ENCODE measurements at places on chromosomes 4 and X. TPM values are rescaled to one million over a fixed set of nuclear protein-coding genes. Genes with fewer than 3 reads are reported as not detected.

The SMAD1 gene
- total RNA-seq = 65.8 TPM

DNA sequence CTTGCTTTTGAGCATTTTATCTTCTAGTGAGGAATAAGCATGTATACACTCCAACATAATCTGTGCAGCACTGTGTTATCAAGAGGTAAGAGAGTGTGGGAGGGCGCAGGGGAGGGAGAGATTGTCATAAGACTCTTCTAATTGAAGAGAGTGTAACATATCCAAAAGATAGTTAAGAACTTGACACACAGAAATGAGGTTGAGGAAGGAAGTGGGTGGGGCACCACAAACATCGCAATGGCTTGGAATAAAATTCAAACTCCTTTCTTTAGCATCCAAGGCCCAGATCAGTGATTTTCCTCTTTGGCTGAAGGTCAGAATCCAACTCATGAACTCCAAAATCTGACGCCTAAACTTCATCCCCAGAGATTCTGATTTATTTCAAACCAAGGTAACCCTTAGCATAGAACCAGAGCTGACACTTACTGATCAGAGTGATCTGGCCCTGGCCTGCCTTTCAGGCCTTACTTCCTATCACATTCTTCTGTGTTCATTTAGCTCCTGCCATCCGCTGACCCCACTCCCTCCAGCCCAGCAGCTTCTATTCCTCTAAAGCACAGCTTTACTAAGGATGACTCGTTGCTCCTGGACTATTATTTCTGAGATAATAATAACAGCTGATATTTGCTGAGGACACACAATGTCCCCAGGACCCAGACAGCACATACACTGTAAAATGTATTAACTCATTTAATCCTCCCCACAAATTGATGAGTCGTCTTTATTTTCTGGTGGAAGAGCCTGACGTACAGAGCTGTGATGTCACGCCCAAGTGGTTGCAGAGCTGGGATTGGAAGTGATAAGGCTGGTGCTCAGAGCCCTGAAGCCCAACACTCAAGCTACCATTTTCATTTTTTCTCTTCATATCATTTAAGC lies 10.6 kb upstream of the CTSO start:
- no peak for DNase-seq

The ADH1C gene
- total RNA-seq = 1.6 TPM

The GC gene
- not detected for total RNA-seq

DNA sequence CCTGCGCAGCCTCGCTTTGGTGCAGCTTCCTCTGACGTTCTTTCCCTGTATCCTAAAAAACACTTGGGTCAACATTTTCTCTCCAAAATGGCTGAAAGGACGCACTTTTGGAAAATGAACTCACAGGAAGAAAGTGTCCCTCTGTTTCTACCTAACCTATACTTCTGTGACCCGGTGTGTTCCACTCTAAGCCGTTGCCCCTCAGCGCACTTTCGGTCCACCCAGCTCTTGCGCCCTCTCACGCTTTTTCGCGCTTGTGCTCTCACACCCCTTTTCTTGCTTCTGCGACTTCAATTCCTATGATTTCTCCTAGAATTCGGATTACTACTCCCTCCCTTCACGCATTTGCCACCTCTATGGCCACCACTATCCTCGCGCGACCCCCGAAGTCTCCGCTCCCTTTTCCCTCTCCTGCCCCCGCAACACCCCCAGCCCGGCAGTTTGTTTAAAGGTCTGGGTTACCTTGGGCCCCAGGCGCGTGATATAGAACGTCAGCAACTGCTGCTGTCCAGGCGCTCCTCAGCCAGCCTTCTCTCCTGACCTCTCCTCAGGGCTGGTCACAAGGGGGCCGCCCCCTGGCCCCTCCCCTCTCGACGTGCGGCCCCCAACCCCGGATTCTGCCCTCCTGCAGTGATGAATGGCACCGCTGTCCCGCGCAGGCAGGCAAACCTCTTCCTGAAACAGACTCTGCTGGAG lies at the start of gene USP51:
Gene USP51, minus strand, starts transcription at position 535 of the 696 bp plus-strand sequence. CDS start 909 bp downstream, outside the sequence.
- peak; percentile 61 for DNase-seq

DNA sequence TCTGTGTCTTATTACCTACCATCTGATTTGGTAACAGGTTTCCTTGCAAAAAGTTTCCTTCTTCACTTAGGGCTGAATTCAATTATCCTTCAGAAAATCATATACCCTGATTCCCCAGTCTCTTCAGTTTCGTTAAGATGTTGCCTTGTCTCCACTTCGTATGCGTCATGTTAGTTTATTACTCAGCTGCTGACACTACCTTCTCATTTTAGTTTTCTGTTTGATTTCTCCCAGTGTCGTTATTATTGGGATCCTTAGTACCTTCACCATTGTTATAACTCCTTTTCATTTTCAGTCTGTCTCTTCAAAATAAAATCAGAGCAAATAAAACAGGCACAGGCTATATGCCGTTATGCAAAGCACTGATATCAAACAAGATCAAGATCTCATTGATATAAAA lies 87.5 kb upstream of the RBPJ start:
- no peak for DNase-seq

The MAOA gene
- 333 TPM for total RNA-seq

DNA sequence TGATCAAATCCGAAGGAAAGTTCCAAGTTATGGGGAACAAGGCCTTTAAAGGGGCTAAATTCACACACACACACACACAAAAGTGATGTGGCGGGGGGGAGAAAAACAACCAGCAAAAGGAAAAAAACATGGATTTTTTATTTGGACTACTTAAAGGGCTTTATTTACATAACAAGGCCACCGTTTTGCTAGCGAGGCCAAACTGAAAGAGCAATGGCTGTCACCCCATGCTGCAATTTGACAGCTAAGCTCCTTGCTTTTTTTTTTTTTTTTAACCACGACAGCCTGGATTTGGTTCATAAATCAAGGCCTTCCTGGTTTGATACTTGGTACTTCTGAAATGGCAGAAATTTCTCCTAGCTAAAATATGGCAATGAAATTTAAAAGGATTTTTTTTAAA lies 99.6 kb upstream of the PTCHD1 start:
- no peak for DNase-seq

The TTC29 gene
- 0.27 TPM for total RNA-seq

GRCh38 chrX:53265771-53266574 lies 15.4 kb downstream of the IQSEC2 start:
- DNase-seq = no peak

DNA sequence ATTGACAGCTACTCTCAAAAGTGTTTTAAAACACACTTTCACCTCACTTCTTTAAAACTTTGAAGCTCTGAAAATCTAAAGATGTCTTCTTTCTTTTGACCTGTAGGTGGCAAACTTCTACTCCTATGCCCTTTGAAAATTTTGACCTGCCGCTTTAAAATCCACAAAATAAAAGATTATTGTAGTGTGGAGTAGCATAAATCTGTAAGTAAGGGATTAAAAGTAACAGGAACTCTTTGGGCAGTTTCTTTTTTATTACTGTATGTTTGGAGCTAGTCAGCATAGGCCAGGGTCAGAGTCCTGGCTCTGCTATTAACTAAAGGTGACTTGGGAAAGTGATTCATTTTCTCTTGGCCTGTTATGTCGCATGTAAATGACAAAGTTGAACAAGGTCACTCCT lies 25.5 kb downstream of the BBS12 start:
- no peak for DNase-seq

DNA sequence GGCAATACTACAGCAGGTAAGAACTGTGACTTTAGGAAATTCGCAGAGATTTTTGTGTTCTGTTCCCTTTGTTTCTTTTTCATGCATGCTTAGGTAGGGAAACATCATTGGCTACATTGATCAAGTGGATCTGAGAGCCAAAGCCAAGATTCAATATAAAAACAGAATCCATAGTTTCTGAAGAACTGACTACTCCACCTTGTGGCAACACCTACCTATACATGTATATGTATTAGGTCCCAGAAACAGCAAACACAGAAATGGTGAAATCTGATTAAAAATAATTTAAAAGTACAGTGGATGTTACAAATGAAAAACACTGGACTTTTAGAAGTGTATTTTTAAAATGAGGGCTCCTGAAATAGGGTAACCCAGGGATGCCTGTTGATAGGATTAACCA lies 322.6 kb upstream of the MAOA start:
- DNase-seq = no peak

DNA sequence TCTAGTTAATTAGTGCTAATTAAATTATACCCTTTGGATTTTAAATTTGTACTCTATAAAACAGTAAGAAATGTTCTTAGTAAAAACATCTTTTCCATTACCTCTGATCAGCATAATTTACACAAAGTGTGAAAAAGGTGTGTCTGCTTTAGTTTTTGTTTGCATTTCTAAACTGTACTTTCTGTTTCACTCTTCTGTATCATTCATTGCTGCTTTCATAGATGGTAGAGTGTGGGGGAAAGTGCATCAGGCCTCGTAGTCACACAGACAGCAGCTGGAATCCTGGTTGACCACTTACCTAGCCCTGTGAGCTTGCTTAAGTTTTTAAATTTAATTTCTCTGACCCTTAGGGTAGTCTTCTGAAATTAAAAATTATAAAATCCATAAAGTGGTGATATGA lies 275.4 kb upstream of the PITX2 start:
- no peak for DNase-seq

DNA sequence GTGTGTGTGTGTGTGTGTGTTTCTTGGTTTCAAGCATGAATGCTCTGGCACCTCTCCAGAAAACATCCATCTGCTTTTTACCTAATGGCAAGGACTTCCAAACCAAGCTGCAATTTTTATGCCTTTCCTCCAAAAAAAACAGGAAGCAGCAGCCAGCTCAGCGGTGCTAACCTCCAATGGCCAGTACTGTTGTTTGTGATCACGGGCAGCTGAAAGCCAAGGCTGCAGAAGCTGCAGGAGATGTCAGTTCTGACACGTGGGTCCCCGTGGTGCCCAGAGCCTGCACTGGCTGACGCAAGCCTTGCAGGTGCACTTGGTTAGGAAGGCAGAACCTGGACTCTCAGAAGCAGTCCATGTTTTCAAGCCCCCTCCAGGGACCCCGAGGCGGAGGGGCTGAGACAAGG lies 313.6 kb upstream of the DDX53 start:
- peak; percentile 58 for DNase-seq

GRCh38 chrX:53474707-53475106 lies 40.5 kb upstream of the HSD17B10 start:
- DNase-seq = no peak

DNA sequence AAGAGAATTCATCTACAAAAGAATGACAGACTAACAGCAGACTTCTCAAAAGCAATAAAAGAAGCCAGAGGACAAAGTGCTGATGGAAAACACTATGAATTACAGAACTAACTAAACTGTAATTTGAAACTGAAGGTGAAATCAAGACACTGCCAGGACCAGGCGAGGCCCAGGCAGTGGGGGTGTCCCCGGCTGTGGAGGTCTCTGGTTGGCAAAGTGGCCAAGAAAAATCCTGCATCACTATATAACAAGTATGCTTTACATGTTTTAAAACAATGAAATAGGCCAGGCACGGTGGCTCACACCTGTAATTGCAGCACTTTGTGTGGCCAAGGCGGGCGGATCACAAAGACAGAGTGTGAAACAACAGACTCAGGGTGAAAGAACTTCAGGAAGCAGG lies 32.9 kb downstream of the CHM start:
- DNase-seq = no peak

DNA sequence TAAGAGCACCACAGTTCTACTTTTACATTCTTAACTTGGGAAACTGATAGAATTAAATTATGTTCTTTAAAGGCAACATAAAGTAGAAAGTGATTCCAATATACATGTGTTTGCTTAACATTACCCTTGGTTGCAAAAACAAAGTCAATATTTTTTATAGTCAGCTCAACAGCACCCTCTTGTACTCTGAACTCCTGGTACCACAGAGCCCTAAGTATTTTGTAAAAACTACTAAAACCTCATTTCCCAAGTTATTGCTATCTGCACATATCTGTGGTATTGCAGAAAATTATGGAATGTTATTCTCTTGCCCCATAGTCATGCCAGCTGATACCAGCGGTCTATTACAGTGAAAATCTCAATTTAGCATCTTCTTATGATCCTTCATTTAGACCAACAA lies 2.9 kb downstream of the KIF4A start:
- DNase-seq = no peak

The HS3ST1 gene
- total RNA-seq = 2.7 TPM

DNA sequence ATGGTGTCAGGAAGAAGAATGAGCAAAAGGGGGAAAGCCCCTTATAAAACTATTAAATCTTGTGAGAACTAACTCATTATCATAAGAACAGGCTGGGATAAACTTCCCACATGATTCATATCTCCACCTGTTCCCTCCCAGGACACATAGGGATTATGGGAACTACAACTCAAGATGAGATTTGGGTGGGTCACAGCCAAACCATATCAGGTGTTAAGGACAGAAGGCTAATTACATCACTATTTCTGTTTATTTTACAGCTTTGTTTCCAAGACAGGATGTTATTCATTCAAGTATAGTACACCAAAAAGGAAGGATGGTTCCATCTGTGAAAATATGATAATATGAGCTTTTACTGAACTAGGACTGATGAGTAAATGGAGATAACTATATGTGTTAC lies 63.7 kb upstream of the ARSJ start:
- DNase-seq = no peak

The NHSL2 gene
- 5.5 TPM for total RNA-seq

GRCh38 chr4:138239491-138239890 lies 2.7 kb downstream of the SLC7A11 start:
- DNase-seq = no peak

The SPACA5 gene
- total RNA-seq = not detected

GRCh38 chr4:87363552-87363951 lies 27.4 kb downstream of the HSD17B11 start:
- no peak for DNase-seq

The GPRASP3 gene
- 8.3 TPM for total RNA-seq

DNA sequence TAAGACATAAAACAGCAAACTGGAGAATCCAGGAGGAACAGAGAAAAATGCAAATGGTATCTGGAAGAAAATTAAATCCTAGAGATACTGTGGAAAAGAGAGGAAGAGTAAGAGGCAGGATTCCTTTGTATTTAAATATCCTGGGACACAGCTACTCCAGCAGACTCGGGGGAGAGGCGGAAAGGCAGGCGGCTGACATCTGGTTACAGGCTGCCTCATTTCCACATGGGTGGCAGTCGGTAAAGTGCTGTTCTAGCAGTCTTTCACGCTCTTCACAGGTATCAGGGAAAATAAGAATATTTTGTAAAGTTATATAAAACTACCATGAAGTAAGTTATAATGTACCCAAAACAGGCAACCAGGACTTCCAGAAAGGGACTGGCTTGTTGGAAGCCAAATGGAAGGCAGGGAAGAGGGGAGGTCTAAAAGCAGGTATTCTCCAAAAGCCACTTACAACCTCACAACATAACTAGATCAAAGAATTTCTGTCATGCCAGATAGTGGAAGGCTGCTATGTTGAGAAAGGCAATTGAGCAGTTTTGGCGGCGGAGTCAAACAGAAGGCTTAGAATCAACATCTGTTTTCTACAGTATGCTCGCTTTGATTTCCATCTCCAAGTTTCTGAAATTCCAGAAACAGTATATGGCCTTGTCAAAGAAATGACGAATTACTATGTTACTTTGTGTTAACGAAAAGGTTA lies 1.3 kb upstream of the TIGD2 start:
- DNase-seq = peak; percentile 14

The ETDA gene
- not detected for total RNA-seq

The PPM1K gene
- total RNA-seq = 28.4 TPM

- DNase-seq = no peak
Measured at GRCh38 chr4:121958777-121959176, 6.9 kb upstream of the TRPC3 start.

Measured in thyroid gland (tissue), 4 donors.